ENCODE measurements at places on chromosomes 1 and 21.

GRCh38 chr1:184881941-184882913 is 92.1 kb downstream of the NIBAN1 start:
- no peak for DNase-seq

- DNase-seq, result no peak
These were observed 858 bp downstream of the LACTBL1 start for GRCh38 chr1:22971611-22972405.

DNA sequence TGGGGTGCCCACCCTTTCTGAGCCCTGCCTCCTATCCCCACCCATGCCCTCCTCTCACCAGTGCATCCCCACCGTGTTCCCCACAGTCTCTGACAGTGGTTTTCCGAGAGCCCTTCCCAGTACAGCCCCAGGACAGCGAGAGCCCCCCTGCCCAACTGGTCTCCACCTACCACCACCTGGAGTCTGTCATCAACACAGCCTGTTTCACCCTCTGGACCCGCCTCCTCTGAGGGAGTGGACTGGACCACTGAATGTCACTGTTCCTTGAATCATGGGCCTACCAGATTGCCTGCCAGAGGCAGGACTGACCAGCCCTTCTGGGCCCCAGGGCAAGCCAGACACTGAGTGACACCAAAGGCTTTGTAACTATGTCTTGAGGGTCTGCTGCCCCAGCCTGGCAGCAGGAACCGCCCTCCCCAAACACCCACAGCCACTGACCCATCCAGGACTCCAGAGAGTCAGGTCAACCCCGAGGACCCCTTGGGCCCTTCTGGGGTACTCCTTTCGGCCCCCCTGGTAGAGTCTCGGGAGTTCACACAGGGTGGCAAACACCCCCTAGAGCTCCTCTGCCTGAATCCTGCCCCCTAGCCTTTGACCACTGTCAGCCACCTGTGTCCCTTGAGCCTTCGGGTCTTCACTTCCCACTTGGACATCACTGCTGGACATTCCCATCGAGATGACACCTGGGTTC is 3.3 kb downstream of the HYI start:
- no peak for DNase-seq

- DNase-seq, result no peak
These were observed 79.7 kb downstream of the KIF26B start for GRCh38 chr1:245234217-245235081.

DNA sequence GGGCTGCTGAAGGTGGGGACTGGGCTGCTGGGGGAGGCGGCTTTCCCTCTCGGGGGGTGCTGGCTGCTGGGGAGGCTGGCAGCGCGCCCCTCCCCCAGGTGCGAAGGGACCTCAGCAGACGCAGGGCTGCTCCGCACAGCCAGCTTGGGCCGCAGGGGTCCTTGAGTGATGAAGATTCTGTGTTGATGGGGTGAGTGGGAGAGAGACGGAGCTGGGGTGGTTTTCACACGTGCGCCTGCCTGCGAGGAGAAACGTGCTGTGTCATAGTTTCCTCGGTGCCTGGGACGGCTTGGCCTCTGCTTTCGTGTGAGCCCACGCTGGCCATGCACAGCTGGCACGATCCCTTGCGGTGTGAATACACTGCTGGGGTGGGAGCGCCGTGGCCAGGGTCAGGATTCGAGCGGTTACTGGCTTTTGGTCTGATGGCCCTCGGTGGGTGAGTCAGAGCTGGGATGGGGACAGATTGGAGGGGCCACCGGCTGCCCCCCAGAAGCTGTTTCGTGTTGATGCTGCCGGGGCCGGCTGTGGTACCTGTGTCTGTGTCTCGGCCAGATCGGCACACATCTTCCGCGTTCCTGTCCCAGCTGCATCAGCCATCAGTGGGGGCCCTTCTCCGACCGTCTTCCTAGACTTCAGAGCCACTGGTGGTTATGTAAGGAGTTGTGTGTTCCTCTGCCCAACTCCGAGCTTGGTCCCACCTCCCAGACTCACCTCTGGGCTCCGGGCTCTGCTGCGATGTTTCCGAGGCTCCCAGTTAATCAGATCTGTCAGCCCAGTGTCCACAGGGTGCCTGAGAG is 24.9 kb downstream of the PRKCZ start:
- DNase-seq, result no peak

- no peak for DNase-seq
These were observed 1.7 kb upstream of the SGIP1 start for GRCh38 chr1:66532214-66532613.

DNA sequence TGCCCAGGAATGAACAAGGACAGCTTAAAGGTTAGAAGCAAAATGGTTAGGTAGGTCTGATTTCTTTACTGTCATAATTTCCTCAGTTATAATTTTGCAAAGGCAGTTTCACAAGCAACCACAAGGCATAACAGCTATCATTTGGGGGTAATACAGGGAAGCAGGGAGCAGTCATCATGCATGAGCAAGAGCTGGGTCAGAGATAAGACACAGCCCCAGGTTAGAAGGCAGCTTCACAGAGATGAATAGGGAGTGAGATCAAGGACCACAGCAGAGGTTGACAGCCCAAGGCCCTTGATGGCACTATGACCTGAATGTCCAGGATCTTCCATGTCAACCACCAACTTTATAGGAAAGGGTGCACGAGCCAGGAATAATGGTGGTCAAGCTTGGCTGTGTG is 9.0 kb upstream of the CSRP1 start:
- DNase-seq, result no peak

DNA sequence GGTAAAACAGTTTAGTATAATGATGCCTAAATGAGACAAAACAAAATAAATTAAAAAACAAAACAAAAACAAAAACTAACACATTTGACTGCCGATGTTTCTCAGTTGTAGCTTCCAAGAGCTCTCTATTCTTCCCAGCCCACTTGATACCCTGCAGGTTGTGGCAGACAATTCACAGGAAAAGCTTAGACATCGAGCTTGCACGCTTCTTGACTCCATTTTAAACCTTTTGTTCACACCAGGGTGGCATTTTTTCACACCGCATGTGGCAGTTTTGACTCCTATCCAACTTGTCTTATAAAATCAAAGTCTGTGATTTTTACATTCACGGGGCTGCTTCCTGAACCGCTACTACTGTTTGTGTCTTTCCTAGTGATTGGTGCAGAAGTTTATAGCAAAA is 575.9 kb downstream of the USP25 start:
- DNase-seq, result no peak

- DNase-seq, result no peak
These were observed 2.1 kb upstream of the KLHDC9 start for GRCh38 chr1:161096015-161096414.

- no peak for DNase-seq
These were observed 124.7 kb downstream of the HIVEP3 start for GRCh38 chr1:41794031-41794430.

GRCh38 chr1:101238031-101238628 is 1.3 kb downstream of the S1PR1 start:
- no peak for DNase-seq

- DNase-seq, result no peak
These were observed 18.8 kb upstream of the HAX1 start for GRCh38 chr1:154253671-154254070.

- no peak for DNase-seq
These were observed 99.0 kb upstream of the HNRNPU start for GRCh38 chr1:244963231-244963826.

Data from CD8-positive, alpha-beta T cell (primary cell).